ENCODE measurements at places on chromosomes 3 and 15.

GRCh38 chr3:134693804-134694203 is 43.0 kb upstream of the KY start:
- DNase-seq, result no peak

- no peak for DNase-seq
Observed at GRCh38 chr15:94348084-94348483, 116.7 kb downstream of the MCTP2 start.

DNA sequence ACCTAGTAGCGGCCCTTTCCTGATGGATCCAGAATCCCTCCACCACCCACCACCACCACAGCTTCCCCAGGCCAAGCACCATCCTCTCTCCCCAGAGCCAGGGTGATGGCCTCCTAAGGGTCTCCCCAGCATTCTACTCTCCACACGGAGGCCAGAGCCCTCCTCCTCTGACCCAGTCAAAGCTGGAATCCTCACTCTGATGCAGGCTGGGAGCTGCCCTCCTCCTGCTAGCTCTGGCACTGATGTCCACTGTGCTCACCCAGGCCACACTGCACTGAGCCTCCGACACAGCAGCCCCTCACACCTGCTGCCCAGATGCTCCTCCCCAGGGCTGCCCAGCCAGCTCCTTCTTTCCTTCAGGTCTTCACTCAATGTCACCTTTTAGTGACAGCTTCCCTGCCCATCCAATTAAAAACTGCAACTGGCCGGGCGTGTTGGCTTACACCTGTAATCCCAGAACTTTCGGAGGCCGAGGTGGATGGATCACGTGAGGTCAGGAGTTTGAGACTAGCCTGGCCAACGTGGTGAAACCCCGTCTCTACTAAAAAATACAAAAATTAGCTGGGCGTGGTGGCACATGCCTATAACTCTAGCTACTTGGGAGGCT is 21.0 kb downstream of the XXYLT1 start:
- DNase-seq, result no peak

DNA sequence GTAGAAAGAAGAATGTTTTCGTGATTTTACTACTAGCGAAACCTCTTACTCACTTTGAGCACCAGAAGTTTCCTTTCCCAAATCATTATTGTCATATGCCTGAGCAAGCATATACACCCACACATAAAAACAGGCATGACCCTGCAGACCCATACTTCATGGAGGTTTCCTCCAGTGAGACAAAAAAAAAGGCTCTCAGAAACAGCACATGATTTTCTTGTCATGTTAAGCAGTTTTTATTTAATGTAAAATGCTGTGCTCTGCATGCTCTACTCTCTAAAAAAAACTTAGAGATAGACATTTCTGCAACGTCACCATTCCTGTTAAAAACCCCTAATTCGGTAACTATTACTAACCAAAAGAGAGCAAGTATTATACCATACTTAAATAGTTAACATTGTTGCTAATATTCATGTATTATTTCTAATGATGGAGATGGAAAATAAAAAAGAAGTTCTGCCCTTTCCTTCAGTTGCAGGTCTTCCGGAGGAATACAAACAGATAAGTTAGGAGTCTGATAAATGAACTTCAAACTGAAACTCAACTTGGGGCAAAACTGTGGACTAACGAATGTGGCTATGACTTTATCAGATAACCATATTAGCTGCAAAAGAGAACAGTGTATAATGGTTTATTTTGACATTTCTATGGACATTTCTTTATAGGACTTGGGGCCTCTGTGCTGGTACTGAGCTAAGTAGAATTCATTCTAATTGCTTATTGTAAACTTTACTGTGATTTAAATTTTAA is 15.9 kb downstream of the CD200R1 start:
- no peak for DNase-seq

DNA sequence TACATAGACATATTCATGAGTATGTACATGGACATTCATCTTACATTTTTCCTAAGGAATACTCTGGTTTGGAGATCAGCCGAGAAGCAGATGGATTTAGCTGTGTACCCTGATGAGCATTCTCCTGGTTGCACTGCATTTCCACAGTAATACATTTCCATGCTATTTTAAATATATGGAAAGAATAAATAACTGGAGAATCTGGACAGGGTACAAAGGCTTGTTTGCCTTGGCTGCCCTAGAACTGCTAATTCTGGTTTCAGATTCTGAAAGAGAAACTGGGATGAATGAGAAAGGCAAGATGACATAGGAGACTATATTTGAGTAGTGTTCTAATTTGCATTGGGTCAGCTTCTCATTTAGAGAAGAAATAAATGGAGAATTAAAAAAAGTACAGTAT is 190.8 kb upstream of the FAM3D start:
- DNase-seq, result no peak

- DNase-seq, result no peak
Observed at GRCh38 chr3:168570404-168571155, 474.9 kb upstream of the GOLIM4 start.

GRCh38 chr15:88716543-88717381 is 77.9 kb downstream of the ISG20 start:
- no peak for DNase-seq

DNA sequence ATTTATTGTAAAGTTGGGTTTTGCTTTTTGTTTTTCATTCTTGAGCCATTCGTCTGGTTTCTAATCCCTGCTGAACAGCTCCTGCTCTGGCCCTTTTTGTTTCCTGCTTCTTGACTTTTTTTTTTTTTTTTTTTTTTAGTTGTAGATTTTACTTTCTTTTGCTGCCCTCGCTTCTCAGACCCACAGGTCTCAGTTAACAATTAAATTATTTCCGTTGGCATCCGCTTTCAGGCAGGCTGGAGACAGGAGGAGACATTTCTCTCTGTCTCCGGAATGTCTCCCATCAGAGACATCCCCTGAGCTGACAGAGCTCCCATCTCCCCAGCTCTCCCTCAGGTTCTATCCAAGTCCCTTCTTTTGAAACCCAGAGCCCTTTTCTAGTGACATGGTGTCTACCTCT is 68.6 kb downstream of the SLC6A6 start:
- no peak for DNase-seq
